ENCODE measurements at places on chromosomes 4 and X. TPM values are rescaled to one million over a fixed set of nuclear protein-coding genes. Genes with fewer than 3 reads are reported as not detected.

Gene PRR32
- not detected for total RNA-seq

Gene HELT
- total RNA-seq: not detected

Gene TBCK
- 21.8 TPM for total RNA-seq

Gene GRIPAP1
- total RNA-seq: 14.3 TPM

Gene RAB33A
- total RNA-seq: not detected

Gene CT55
- total RNA-seq: not detected

Gene ZCCHC18
- 0.24 TPM for total RNA-seq

Gene HS6ST2
- total RNA-seq: 2.2 TPM

Gene PLA2G12A
- total RNA-seq: 28.3 TPM

Gene DNAAF6
- not detected for total RNA-seq

Gene RENBP
- total RNA-seq: 0.52 TPM

Gene LGI2
- total RNA-seq: not detected

Gene ARR3
- not detected for total RNA-seq

Gene ARHGAP36
- total RNA-seq: not detected

Gene SPRY1
- total RNA-seq: 16.7 TPM

Gene RS1
- not detected for total RNA-seq

Gene DCHS2
- 0.52 TPM for total RNA-seq

Gene LONRF3
- total RNA-seq: 1.2 TPM
